ENCODE measurements at places on chromosomes 7 and 10.

DNA sequence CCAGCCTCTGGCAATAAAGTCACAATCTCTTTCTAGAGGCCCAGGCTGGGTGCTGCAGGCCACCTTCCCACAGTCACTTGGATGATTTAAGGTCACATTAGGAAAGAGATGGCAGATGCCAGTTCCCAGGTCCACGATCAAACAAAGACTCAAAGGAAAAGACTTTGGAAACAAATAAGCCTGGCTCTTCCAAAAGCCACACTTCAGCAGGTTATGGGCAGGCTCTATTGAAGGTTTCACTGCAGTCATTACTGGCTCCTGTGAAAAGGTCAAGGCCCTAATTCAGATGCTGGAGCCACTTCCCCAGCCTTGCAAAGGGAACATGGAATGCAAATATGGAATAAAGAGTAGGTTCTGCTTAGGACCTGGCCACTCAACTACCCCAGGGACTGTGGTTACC, 104.0 kb upstream of the ZNF32 start:
- DNase-seq, result no peak

GRCh38 chr7:29386196-29386765, 177.4 kb upstream of the PRR15 start:
- DNase-seq, result no peak

DNA sequence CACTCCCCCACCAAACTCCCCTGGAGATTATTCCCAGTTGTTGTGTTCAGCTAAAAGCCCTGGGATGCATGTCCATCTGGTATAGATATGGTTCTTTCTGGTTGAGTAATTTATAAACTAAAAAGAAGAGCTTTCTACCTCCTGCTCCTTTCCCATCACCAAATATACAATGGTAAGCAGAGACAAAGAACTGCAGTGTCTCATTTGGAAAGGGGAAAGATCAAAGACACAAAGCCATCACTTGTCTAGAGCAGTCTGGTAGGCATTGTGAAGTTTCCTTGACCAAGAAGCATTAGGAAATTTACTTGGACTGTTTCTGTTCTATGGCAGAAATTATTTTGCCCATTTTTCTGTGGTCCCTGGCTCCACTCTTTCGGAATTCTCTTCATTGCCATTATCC, 24.9 kb upstream of the PANK1 start:
- DNase-seq, result no peak

DNA sequence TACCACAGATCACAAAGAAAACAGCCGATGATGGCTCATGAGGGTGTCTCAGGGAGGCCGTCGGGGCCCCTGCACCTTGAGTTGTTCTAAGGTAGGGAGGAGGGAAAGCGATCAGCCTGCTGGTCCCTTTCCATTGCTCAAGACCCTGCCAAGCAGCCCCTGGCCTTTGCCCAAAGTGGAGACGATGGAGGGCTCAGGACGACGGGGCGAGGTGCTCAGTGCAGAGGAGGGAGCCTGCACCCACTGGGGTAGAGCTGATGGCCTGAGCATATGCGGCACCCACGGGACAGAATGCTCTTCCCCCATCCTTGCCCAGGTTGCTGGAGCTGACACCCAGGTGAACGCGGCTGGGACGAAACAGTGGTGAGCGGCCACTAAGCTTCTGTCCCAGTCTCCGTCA, 58.3 kb upstream of the FAM20C start:
- DNase-seq, result no peak
